ENCODE measurements at places on chromosomes 3 and 15.

DNA sequence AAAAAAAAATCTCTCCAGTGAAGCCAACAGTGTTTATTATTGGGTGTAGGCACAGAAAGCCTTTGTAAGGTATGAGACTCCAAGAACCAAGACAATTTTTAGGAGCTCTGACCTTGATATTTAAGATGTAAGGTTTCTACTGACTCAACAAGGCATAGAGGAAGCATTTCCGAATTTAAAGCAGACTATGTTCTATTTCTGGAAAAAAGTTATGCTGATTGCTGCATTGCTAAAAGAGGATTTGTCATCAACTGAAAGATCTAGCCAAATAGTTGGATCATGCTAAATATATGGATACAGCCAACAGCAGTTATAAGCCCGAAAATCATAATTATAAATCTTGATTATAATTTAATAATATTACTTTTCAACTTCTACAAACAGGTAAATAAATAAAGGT is 53.3 kb upstream of the MELTF start:
- no peak for DNase-seq

DNA sequence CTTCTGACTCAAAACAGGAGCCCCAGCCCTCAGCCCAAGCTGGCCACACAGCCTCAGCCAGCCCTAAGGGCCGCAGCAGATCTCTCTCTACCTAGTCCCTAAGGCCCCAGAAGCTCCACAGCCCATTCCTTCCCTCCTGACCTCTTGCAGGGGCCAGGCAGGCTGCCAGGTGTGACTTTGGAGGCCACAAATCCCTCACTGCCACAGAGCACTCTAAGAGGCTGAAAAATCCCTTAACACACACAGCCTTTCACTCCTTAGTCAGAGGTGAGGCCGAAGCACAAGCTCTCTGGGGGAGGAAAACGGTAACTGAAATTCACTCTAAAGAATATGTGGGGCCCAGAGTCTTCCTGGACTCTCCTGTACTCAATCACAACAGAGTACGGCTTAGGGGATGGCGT is 23.3 kb downstream of the LRRC2 start:
- DNase-seq: no peak

- no peak for DNase-seq
Measured at GRCh38 chr3:43852066-43852465, 161.3 kb downstream of the ABHD5 start.

DNA sequence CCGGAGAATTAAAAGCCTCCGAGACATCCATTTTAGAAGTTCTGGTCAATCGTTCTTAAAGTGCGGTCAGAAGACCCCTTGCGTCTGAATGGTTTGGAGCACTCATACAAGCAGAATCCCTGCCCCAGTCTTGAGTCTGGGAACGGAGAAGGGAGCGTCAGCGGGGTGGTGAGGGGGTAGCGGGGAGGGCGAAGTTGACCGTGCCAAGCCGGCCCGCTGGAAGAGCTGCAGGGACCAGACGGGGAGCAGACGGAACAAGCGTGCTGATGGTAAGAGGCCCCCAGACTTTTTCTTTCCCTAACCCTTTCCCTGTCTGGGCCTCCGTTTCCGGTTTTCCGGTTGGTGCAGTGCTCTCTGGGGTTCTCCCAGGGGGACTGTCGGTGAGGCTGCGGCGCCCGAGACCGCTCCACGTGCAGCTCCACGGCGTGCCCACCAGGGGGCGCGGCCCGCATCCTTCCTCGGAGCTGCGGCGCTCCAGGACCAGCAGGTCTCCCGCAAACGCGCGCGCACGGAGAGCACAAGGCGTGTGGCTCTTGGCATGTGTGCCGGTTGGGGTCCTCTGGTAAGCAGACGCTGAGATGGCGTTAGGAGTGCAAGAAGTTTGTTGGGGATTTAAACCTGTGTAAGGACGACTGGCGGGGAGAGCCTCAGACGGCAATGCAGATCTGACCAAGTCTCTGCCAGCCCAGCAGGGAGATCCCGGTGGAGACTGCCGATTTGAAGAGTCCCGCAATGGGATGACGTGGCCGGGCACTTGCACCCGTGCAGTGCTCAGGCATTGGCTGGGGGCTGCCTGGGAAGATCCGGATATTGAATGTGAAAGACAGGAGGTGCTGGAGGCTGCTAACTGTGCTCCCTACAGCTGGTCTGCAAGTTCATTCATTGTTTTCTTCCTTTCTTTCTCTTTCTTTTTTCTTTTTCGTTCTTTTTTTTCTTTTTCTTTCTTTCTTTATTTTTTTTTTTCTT is 19.2 kb upstream of the CORO2B start:
- DNase-seq: no peak

- no peak for DNase-seq
Measured at GRCh38 chr15:74193299-74193718, 9.3 kb downstream of the STRA6 start.

DNA sequence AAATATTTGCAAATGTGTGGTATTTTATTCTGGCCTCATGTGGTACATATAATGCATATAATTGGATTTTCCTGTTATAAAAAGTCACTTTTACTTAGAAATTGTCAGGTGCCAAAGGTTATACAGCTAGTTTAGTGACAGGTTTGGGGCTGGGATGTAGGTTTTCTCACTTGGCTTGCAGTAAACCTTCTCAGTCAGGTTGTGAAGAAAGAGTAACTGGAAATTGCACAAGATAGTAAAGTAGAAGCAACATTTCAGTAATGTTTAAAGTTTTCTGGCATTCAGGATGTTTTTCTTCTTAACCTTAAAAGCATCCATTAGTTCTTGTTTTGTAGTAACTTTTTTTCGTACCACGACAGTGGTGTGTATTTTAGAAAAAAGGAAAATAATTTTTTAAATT is 53.9 kb downstream of the MEF2A start:
- DNase-seq: peak; percentile 41

GRCh38 chr3:16813336-16813735 is 71.4 kb upstream of the PLCL2 start:
- no peak for DNase-seq

- DNase-seq: no peak
Measured at GRCh38 chr3:138196023-138196422, 8.9 kb downstream of the ARMC8 start.

DNA sequence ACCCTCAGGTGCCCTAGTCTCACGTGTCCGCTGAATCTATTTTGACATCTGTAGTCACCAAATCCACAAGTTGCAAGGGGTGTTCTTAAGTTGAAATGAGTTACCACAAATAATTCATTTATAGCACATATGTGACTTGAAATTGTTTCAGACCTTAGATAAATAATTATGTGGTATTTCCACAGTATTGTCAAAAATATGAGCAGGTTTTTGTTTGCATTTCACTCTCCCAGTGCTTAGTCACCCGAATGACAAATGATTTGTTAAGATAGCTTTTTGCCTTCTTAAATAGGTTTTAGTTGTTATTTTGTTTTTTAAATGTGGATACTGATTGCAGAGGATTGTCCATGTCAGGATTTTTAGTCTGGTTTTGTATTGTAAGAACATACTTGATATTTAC is 2.6 kb downstream of the MFSD1 start:
- no peak for DNase-seq
